Adipocyte (in vitro differentiated cells): ENCODE measurements at places on chromosomes 16 and 17.

DNA sequence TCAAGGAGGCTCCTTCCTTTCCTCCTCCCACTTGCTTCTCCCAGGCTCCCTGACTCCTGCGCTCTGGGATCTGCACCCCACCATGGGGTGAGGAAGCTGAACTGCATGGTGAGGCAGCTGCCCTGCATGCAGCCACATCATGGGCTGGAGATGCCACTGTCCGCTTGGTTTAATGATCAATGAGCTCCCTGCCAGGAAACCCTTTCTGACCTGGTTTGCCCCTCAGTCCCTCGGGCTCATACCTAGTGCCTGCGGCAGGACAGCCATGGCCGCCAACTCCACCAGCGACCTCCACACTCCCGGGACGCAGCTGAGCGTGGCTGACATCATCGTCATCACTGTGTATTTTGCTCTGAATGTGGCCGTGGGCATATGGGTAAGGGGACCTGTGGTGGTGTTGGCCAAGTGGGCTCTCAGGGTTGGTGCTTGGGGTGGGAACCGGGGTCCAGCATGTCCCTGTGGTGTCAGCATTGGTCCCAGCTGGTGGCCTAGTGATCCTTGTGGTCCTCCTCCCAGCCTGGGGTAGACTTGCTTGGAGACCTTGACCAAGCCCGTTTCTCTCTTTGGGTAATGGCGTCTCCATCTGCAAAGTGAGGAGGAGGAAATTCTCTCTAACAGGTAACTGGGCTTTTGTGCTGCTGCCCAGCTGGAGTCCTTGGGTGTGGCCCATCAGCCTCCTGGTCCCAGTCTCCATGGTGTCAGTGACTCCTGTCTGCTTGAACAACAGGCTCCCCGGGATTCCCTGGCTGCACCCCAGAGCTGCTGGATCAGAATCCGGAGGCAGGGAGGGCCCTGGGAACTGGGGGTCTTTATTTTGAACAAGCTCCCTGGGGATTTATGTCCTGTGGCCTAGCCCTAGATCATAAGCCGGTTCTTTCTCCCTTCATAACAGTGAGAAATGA is at the start of gene SLC5A10:
Gene SLC5A10, plus strand, starts transcription at position 225 of the 902 bp plus-strand sequence. Its CDS starts 41 bp downstream, at position 266.
- DNase-seq: no peak

GRCh38 chr17:30831257-30831656 is 509 bp upstream of the ATAD5 start:
- DNase-seq: no peak

DNA sequence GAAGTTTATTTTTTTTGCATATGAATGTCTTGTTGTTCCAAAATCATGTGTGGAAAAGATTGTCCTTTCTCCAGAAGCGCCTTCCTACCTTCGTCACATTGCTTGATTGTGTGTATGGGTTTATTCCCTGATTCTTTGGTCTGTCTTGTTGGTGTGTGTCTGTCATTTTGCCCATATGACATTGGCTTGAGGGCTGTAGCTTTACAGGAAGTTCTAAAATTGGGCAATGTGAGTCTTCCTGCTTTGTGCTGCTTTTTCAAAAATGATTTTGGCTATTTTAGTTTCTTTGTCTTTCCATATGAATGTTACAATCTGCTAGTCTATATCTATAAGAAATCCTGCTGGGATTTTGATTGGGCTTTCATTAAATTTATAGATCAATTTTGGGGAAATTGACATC is 217.2 kb downstream of the SNX29 start:
- no peak for DNase-seq

- no peak for DNase-seq
These were observed 73.3 kb upstream of the DHX40 start for GRCh38 chr17:59492091-59492451.

- no peak for DNase-seq
These were observed 4.1 kb downstream of the BICDL2 start for GRCh38 chr16:3032624-3033023.

GRCh38 chr17:78438694-78439325 is 60.4 kb downstream of the PGS1 start:
- DNase-seq: no peak

- no peak for DNase-seq
These were observed 14.7 kb downstream of the DEXI start for GRCh38 chr16:10927497-10928112.

DNA sequence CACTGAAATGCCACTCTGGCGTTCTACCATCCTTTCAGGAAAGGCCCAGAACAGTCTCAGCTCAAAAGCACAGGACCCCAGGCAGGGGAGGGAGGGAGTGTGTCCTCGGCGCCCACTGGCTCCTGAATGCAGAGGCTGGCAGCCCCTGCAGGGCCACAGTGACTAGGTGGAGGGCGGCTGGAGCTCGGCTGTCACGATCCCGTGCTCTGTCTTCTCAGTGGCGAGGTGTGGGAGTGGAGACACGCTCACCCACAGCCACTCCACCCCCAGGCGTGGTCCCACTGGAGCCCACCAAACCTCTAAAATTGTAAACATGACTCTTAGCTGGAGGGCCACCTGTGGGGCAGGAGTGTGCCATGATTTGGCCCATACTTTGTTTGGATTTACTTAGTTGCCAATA is 16.4 kb upstream of the FASN start:
- DNase-seq: no peak

DNA sequence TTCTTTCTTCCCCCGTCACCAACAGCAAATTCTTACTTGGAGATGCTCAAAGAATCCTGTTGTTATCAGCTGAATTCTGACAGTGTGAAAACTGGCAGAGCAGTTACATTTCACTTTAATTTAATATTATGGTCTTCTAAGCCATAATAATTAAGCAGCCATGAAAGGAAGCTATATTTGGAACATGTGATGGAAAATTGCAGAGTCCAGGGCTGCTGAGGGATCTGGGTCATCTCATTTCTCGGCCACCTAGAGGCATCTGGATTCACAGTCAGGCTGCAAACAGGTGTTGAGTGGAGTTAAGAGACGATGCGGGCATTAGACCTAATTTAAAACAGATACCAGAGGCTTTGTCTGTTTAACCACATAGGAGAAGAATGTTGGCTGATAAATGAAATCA is 38.4 kb downstream of the CHD9NB start:
- DNase-seq: peak; percentile 24

- DNase-seq: no peak
These were observed 211.9 kb downstream of the KATNIP start for GRCh38 chr16:27761816-27762215.

- DNase-seq: no peak
These were observed 35.7 kb downstream of the ABCC1 start for GRCh38 chr16:15985144-15985543.

- peak; percentile 26 for DNase-seq
These were observed 2.5 kb downstream of the UBE2I start for GRCh38 chr16:1311738-1312466.

DNA sequence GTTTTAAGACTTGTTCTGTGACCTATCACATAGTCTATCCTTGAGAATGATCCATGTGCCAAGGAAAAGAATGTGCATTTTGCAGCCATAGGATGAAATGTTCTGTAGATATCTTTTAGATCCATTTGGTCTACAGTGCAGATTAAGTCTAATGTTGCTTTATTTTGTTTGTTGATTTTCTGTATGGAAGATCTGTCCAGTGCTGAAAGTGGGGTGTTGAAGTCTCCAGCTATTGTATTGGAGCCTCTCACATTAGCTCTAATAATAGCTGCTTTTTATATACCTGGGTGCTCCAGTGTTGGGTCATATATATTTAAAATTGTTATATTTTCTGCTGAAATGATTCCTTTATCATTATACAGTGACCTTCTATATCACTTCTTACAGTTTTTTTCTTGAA is 155.6 kb upstream of the MON1B start:
- DNase-seq: no peak

- DNase-seq: peak; percentile 80
These were observed 1.3 kb downstream of the CAVIN1 start for GRCh38 chr17:42421507-42422338.

GRCh38 chr16:50553182-50553710 is 5.0 kb downstream of the NKD1 start:
- no peak for DNase-seq

DNA sequence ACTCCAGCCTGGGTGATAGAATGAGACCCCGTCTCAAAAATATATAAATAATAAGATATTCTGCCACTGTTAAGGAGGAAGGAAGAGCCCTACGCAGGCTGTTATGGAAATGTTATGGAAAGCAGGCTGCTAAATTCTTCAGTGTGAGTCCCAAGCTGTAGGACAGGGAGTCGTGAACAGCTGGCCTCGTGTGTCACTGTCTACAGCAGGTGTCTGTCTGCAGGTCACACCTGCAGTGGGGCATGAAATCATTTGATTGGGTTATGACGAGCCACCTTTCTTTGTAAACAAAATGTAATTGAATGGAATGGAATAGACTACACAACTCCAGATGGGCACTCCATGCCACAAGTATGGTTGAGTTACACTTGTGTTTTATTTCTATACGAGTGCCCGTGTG is 15.6 kb upstream of the LITAF start:
- no peak for DNase-seq

DNA sequence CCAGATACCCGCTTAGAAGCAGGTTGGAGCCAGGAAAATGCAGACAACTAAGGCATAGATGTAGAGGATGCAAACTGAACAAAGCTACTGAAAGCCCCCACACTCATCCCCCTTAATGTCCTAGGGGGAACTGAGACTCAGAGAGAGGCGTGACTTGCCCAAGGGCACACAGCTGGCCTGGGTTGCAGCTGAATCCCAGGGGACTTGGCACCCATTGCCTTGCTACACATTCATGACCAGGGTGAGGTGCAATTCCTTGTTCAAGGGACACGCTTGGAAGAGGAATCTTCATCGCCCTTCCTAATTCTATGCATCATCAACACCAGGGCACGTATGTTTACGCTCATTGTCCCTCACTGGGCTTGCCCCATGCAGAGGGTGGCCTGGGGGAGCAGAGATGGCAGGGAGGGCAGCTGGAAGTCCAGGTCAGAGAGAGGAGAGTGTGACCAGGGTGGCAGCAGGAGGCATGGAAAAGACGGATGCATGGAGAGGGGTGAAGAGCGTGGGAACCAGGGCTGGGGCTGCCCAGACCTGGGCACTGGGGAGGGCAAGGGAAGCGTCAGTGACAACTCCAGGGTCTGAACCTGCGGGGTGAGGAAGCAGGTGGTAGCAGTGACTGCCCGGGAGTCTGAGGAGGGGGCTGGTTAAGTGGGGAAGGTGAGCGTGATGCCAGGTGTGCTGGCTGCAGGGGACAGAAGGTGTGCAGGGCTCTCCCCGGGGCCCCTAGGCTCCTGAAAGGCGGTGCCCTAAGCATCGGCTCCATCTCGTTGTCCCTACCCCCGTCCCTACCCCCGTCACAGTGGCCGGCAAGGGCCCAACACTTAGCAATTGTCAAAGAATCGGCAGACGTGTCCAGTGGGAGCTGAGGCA is 267.1 kb upstream of the TNRC6C start:
- no peak for DNase-seq

GRCh38 chr17:36213695-36214094 is 2.8 kb downstream of the CCL4L2 start:
- DNase-seq: no peak

GRCh38 chr17:50728881-50729765 is 9.7 kb downstream of the LUC7L3 start:
- no peak for DNase-seq

GRCh38 chr17:29582772-29583171 is 6.7 kb downstream of the GIT1 start:
- DNase-seq: no peak

DNA sequence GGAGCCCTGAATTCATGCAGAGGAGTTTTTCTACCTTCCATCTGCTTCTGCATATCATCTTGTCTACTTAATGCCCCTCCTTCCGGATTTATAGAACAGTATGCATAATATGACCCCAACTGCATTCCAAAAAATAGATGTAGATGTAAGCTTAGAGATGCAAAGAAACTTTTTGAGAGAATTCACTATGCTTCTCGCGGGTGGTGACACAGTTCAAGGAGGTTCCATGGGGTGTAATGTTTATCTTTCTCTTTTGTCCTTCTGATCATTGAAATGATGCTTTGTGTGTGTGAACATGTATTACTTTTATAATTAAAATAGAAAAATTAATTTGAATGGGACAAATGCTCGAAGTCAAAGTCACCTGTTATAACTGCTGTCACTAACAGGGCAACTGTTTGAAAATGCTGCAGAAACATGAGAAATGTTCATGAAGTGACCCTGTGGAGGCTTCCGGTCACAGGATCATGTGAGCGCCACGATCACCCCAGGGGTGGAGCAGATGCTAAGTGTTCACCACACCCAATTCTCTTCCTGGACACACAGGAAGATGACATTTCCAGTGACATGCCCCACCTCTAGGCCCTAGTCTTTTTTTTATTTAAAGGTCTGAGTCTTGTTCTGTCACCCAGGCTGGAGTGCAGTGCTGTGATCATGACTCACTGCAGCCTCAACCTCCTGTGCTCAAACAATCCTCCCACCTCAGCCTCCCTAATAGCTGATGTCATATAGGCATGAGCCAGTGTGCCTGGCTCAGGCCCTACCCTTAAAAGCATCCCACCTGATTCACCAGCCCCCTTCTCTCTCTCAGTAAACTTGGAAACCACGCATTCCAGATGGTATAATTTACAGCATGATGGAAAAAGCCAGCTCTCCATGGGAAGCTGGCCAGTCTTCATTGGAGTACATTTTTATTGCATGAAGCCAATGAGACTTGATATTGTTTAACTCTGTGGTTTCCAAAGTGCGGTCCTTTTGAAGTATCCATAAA is 21.0 kb upstream of the AGRP start:
- no peak for DNase-seq

- DNase-seq: peak; percentile 41
These were observed 63.7 kb upstream of the AKTIP start for GRCh38 chr16:53566552-53567245.

DNA sequence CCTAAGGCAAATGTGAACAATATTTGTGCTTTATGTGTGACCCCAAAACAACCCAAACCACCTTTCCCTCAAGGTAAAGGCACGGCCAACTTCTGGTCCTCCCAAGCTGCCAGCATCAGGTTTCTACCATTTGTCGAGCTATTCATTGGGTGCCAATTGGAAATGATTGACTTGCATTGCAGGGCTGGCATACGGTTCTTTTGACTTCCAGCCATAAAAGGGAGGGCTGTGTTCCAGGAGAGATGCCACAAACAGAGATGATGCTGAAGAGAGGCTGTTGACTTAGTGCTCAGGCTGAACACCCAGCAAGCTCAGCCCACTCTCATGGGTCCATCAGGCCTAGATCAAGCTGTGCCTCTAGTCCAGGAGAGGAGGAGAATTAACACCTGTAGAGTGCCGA is 252.4 kb downstream of the GRIN2A start:
- no peak for DNase-seq

- DNase-seq: no peak
These were observed 2.8 kb downstream of the IRX3 start for GRCh38 chr16:54283725-54284318.

GRCh38 chr16:50763211-50763610 is 21.3 kb downstream of the CYLD start:
- peak; percentile 29 for DNase-seq

DNA sequence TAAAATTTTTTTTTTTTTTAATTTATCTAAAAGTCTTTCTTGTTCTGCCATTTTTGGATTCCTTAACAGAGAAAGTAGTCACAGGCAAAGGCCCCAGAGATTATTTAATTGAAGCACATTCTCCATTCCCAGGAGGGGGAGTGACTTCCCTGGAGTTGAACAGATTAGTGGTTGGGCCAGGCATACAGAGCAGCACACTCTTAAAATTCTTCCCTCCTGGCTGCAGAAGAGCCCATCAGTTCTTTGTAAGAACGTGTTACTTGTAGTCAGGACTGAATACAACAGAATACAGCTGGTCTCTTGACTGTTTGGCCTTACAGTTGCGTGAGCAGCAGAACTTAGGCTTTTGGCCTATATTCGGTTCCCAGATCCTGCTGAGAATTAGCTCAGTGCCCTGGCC is 1.8 kb downstream of the ALKBH5 start:
- DNase-seq: peak; percentile 64
